ENCODE measurements at places on chromosomes 6 and 20. TPM values are rescaled to one million over a fixed set of nuclear protein-coding genes. Genes with fewer than 3 reads are reported as not detected.

SOBP gene
- 6.1 TPM for total RNA-seq

MCHR2 gene
- total RNA-seq = not detected

TAP1 gene
- 18.8 TPM for total RNA-seq

RING1 gene
- 26.8 TPM for total RNA-seq

CST4 gene
- not detected for total RNA-seq

SPACA1 gene
- total RNA-seq = not detected

B3GAT2 gene
- total RNA-seq = not detected

EYA4 gene
- total RNA-seq = not detected

LIN28B gene
- not detected for total RNA-seq

FRK gene
- 0.05 TPM for total RNA-seq

APOBEC2 gene
- total RNA-seq = not detected

DNA sequence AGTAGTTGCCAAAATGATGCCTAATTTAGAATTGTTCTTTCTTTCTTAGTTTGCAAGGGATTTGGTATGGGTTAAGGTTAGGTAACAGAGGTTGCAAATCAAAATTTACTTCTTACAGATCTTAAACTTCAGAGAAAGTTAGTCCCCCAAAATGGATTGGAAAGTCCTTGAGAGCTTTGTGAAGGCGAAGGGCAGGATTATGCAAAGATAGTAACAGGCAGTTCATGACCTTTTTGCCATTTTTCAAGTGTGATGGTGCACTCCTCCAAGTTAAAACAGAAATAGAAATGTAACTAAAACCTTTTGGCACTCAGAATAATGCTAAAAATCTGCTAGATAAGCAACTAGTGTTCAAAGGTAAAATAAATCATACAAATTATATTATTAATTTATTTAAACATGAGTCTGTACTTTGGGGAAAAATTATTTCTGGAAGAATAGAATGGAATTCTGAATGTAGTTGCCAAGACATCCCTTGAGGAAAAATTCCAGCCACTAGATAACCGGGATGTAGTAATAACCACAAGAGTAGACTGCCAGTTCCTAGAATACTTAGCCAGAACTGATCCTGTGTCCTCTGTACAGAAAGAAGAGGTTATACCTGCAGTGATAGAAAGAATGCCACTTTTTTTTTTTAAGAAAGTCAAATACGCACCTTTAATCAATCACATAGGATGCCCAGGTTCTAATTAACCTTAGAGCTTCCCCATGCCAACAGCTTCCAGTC is 31.8 kb upstream of the DAAM2 start:
- no peak for DNase-seq

- DNase-seq = no peak
Observed at GRCh38 chr6:147664092-147664491, 155.6 kb downstream of the SAMD5 start.

GRCh38 chr6:10098756-10099528 is 315.9 kb downstream of the TFAP2A start:
- DNase-seq = no peak

DNA sequence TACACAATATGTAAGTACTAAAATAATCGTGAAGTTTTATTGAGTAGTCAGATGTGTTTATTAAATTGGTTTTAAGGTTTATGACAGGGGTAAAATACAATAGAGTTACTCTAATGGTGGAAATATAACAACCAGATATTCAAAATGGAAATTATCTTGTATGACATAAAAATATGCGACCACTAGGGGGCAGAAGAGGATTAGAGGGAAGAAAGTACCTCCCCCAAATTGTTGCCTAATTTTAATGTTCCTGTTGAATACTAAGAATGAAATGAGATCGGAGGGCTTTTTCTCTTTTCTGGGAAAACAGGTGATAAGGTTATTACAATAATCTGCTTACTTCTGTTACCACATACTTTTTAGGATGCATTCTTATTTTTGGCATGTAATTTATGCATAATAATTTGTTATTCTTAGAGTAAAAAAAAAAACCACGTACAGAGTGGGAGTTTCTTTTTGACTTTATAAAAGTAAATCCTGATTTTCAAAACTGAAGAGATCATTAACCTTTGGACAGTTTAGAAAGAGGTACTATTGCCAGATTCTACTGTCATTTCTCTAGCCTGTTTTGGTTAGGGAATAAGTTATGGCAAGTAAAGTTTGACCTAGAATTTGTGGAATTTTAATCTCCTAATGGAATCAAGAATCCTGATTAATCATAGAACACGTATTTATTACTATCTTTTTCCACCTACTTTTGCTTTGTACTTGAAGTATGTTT is 159.2 kb downstream of the CD109 start:
- DNase-seq = peak; percentile 50

GRCh38 chr6:111503194-111503593 is 20.2 kb upstream of the REV3L start:
- no peak for DNase-seq

GRCh38 chr6:133752129-133752528 is 136.8 kb upstream of the TCF21 start:
- no peak for DNase-seq

GRCh38 chr6:72627539-72627938 is 5.7 kb downstream of the KCNQ5 start:
- DNase-seq = no peak

DNA sequence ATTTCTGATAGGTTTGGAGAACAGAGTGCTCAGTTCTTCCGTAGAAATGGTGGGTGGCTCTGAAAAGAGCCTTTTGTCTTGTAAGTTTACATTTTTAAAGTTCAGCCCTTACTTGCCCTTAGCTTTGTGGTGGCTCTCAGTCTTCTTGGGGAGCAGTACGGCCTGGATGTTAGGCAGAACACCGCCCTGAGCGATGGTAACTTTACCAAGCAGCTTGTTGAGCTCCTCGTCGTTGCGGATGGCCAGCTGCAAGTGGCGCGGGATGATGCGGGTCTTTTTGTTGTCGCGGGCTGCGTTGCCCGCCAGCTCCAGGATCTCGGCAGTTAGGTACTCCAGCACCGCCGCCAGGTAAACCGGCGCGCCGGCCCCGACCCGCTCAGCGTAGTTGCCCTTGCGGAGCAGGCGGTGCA is 19.5 kb downstream of the OR2B2 start:
- DNase-seq = no peak

GRCh38 chr6:33705955-33706725 is 5.4 kb downstream of the UQCC2 start:
- no peak for DNase-seq

- DNase-seq = no peak
Observed at GRCh38 chr6:112206110-112206458, 48.3 kb downstream of the LAMA4 start.

GRCh38 chr6:129978148-129978916 is 40.0 kb upstream of the L3MBTL3 start:
- no peak for DNase-seq

- no peak for DNase-seq
Observed at GRCh38 chr20:50438986-50439407, 71.2 kb upstream of the PTPN1 start.

DNA sequence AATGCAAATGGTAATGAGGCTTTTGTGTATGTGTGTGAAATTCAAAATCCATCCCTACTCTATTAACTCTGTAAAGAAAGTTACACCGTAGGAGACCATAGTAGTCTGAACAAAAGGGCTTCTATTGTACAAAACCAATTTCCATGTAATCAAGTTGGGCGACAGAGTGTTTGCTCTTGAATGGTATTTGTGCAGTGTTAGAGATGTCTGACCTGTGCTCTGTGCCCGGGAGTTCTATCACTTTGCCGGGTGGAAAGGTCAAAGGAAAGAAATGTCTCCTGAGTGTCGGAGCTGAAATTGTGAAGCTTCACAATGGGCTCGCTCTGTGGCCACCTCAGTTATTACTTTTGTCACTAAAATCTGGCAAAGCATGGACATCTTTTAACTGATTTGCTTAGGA is 312.0 kb downstream of the SAMD5 start:
- DNase-seq = no peak
